ENCODE measurements at places on chromosomes 6 and 20. TPM values are rescaled to one million over a fixed set of nuclear protein-coding genes. Genes with fewer than 3 reads are reported as not detected.

DNA sequence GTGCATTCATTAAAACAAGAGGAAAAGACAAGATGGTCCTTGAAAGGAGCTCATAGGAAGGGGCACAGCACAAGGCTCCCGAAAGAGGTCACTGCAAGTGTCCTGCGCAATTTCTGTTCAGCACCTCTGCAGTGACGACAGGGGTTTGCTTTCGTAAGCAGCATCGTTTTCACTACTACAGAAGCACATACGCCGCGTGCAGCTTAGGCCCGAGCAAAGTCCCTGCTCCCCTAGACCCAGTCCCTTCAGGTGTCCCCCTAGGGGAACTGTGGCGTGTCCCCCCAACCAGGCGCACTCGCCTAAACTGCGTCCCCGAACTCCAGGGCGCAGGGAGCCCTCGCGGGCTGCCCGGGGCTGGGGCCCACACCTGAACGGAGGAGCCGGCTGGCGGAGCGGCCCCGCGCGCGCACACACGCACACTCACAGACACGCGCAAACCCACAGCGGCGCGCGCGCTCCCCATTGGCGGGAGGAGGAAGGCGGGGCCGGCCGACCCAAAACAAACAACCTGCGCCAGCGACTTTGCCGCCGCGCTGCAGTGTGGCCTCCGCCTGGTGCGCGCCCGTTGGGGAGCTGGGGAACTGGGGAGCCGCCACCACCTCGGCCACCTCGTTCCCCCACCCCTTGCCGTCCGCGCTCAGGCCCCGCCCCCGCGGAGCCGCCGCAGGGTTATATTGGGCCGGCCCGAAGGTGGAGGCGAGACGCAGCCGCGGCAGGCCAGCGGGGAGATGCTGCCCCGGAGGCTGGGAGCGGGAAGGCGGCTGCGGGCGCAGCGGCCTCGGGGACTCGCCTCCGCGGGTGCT is at the start of gene FOXQ1:
Gene FOXQ1 (plus strand): TSS at position 699 of the 803 bp plus-strand sequence. CDS start 607 bp downstream, outside the sequence.
- no peak for DNase-seq

TMEM14A gene
- total RNA-seq: 34.2 TPM

ULBP3 gene
- total RNA-seq: 3.4 TPM

DNA sequence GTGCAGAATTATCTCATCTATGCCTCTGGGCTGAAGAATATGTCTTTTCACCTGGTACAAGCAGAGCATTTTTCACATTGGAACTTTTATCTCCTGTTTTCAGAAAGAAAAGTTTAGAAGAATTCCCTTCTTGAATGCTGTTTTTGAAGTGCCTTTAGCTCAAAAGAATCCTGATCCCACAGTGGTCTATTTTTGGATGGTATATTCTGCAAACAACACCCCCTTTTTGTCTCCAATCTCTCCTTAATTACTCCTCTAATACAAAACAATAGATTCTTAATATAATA is 57.7 kb upstream of the HFE start:
- no peak for DNase-seq

PLN gene
- 178 TPM for total RNA-seq

- DNase-seq: no peak
These were observed 100.9 kb downstream of the BMP5 start for GRCh38 chr6:55774286-55775028.

DNA sequence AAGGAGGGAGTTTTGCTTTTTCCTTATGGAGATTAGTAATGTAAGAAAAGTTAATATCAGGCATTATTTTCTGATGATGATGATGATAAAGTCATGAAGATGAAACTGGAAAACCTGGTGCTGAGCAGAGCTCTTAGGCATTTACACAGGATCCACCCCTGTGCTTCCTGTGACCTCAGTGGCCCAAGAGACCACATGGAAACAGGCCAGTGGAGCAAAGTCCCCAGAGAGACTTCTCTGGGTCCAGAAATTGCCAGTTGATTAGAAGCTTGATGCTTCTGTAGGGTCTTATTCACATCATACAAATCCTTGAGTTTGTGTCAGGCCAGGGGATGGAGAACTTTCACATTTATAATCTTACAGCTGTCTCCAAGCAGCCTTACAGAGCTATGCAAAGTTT is 46.1 kb downstream of the SLC13A3 start:
- no peak for DNase-seq

SLC44A4 gene
- total RNA-seq: 3.3 TPM

GRCh38 chr6:155483858-155484257 is 28.2 kb upstream of the NOX3 start:
- DNase-seq: no peak

DNA sequence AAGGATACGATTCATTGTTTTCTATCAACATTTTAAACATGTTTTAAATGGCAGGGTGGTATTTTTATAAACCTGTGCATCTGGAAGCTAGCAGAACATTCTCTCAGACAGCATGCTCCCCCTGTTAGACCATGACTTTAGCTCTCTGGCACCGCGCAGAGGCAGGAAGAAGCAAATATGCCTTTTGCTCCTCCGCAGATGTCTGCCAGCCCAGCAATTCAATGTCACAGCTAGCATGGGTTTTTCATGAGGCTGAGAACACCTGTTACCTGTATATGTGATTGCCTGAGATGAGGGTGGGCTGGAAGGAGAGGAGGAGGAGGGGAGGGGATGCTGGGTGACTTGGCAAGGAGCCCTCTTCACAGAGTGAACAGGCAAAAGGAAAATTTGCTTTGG is 6.7 kb downstream of the MTCH1 start:
- no peak for DNase-seq

DNA sequence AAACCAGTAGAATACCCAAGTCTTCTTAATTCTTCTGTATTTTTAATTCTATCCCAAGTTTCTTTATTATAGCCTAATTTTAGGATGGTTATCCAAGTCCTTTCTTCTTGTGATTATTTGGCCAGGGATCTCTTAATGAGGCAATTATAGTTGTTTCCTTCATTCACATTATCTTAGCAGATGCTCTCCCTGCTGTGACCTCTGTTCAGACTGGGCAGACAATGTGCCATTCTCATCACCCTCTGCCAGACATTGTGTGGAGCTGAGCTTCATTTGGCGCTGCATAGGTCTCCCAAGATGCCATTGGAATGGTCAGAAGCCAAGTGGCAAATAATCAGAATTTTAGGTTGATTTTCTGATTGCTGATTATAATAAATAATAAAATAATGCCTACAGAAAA is 79.4 kb downstream of the LIN28B start:
- DNase-seq: no peak

SS18L1 gene
- total RNA-seq: 18.0 TPM

DNA sequence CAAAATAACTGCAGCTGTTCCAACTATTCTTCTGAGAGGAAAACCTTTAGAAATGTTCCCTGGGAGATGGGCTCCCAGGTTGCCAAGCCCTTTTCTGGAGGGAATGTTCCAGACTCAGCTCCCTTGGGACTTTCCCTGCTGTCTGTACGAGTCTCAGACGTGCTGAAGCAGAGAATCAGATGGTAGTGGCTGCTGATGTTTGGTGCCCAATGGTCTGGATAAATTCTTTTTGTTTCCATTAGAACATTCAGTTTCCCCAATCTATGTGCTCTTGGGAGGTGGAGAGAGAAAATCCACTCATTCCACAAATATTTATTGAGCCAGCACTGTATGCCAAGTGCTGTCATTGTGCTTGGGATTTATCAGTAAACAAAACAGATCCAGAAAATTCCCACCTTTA is 40.0 kb downstream of the SNHG17 start:
- DNase-seq: no peak

- no peak for DNase-seq
These were observed 66.4 kb upstream of the PRL start for GRCh38 chr6:22363166-22363713.

GRCh38 chr20:32263398-32263954 is 14.0 kb upstream of the KIF3B start:
- no peak for DNase-seq

- no peak for DNase-seq
These were observed 25.7 kb downstream of the KCNG1 start for GRCh38 chr20:50996901-50997865.

DNA sequence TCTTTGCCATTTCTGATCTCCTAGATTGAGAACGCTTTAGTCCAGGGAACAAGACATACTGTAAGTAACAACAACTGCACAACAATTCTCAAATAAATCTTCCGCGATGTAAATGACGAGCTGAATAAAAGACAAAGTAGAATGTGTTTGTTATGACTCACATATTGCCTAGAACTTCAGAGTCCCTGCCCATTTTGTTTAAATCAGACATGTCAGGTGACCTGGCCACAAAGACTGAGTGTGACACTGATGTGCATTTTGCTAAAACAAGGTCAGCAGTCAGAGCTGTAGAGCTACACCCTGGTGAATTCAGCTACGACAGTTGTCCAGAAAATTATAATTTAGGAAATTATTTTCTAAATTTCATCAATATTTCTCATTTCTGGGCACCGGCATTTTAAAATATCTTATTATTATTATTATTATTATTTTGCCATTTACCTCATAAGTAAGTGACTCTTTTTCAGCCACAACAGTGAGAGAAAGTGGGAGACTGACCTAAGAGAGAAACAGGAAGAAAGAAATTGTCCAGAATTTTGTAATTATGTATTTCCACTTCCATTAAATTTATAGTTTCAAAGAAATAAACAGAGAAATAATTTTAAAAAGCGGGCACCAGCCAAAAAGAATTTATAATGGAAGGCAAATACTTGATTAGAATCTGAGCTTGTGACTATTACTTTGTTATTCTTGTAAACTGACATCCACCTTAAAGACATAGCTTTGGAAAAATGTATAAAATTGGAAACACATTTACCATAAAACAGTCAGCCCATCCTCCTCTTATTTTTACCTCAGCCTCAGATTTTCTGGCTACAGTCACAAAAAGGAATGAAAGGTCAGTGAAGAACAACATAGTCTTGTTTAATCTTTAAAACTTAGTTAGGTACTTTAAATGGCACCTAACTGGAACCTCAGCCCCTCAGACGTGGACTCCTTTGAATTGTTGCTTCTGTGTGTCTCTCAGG is 157.0 kb upstream of the CITED2 start:
- DNase-seq: no peak

- DNase-seq: no peak
These were observed 685.4 kb downstream of the TENT5A start for GRCh38 chr6:81067057-81067456.

TP53TG5 gene
- 0.69 TPM for total RNA-seq

GRCh38 chr6:7921632-7922092 is 11.1 kb upstream of the TXNDC5 start:
- no peak for DNase-seq

TAAR9 gene
- total RNA-seq: not detected

SIRPB1 gene
- total RNA-seq: 0.26 TPM

DNA sequence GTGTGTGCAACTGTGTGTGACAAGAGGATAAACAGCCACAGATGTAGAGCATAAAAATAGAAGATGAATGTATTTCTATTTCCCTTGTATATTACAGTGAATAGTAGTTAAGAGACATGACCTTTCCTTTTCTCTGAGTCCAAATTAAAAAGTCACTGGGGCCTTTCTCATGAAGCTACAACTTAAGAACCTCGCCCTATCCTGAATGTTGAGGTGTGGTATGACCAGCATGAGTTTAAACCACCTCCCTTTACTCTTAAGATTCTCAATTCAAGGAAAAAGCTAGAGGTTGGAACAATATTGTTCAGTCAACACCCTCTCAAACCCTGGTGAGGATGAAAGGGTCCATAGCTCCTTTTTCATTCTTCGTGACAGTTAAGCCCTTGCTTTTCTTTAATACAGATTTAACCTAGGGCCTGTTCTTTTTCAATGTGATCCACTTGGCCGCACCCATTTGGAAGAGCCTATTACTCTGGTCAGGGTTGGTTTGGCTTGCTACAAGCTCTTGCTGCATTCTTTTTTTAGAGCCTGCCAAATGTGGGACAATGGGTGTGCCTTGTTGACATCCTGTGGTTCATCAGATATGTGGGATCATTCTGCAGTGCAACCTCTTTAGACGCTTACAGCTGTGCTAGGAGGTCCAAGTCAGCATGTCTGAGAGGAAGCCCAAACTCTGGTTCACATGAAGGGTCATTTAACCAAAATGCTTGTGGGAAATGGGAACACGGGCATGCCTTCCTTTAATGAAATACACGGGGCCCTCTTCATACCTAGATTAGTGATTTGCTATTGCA is 290.0 kb downstream of the HAO1 start:
- DNase-seq: no peak

DNA sequence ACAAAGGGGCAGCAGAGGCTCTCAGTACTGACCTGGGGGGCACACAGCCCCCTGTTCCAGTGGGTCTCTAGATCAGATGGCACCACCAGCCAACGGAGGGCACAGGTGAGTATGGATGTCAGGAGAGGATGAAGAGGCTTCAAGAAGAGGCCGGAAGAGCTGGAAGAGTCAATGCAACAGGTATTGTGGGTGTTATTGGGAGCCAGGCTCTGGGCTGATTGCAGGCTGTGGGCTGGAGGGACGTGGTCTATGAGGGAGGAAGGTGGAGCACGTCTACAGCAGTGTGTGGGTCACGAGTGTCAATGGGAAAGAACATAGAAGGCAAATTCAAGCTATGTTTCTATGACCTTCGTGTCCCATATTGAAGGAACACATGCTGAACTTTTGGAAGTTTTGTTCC is 18.8 kb upstream of the TAGAP start:
- DNase-seq: no peak

CRISP2 gene
- not detected for total RNA-seq

DNA sequence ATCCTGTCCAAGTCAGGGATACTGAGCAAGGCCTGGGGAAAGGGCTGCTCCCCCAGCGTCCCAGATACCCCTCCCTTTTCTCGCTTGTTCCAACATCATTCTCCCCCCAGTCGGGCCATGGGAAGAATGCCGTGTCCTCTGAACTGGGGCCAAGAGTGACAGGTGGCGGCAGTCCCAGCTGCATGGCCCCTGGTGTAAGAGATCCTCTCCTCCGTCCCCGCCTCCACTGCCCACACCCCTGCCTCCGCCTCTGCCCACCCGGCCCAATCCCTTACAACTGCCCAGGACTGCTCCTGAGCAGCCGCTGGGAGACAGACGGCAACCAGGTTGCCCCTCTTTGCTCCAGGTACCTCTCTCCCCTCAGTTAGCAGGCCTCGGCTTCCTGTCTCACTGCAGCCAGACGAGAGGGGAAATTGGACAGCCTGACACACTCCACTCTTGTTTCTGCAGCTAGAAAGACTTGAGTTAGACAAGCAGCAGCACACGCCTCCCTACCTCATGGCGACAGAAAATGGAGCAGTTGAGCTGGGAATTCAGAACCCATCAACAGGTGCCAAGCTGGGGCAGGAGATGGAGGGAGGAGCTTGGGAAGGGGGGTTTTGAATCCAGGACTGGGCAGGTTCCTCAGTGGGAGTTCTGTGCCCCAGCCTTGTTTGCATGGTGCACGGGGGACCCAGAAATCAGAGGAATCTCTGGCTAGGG is at the start of gene MYLK2:
Gene MYLK2 (plus strand): TSS at position 274 of the 702 bp plus-strand sequence. CDS start 225 bp downstream, at position 499.
- DNase-seq: no peak

C6orf58 gene
- not detected for total RNA-seq

GRCh38 chr6:163526346-163526745 is 111.8 kb downstream of the QKI start:
- no peak for DNase-seq

DNA sequence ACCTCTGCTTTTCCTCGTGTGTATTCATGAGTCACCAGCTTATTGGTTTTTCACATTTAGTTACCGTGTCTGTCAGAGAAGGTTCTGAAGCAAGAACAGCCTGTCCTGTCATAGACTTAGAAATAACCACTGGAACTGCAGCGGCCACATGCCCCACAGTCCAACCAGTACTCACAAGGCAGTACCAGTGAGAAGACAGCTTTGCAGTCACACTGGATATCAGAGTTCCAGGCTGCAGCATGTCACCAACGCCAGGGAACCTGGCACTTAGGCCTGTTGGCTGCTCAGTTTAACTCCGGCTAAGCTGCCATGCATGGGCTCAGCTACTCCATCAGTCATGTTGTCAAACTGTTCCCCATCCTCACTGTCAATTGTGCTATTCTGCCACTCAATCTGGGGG is 40.1 kb downstream of the ADNP start:
- DNase-seq: no peak

All from urinary bladder (tissue), 4 donors.